HTR-8/SVneo (cell line): ENCODE measurements at places on chromosomes 2 and 18.

DNA sequence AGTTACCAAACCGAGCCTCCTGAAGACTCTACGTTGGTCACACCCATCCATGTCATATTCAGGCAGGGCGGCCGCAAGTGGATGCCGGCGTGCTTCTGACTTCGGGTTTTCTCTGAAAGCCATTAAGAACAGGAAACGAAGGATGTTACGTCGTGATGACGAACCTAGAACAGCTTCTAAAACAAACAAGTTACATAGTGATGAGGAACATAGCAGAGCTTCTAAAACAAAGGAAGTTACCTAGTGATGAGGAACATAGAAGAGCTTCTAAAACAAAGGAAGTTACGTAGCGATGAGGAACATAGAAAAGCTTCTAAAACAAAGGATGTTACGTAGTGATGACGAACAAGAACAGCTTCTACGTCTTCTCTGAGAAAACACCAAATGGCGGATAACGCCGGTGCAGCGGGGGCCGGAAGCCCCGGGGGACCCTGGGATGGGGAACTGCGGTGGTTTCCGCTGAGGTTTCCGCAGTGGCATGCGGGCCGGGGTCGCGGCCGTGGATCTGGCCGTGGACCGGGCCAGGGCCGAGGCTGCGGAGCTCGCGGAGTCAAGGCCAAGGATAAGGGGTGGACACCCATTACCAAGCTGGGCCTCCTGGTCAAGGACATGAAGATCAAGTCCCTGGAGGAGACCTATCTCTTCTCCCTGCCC lies 141.1 kb downstream of the SOCS6 start:
- no peak for DNase-seq

DNA sequence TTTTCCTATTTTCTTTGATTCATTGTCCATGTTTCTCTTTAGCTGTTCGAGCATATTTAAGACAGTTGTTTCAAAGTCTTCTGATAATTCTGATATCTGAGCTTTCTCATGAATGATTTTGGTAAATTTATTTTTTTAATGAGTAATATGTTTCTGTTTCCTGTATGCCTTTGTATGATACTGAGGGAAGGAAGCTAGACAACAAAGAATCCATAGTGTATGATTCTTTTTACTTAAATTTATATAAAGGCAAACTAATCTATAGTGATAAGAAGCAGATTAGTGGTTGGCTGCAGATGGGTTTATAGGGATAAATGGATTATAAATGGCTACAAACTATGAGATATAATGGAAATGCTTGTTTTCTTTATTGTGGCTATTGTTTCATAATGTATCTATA lies 352.7 kb upstream of the CDH2 start:
- DNase-seq, result no peak

DNA sequence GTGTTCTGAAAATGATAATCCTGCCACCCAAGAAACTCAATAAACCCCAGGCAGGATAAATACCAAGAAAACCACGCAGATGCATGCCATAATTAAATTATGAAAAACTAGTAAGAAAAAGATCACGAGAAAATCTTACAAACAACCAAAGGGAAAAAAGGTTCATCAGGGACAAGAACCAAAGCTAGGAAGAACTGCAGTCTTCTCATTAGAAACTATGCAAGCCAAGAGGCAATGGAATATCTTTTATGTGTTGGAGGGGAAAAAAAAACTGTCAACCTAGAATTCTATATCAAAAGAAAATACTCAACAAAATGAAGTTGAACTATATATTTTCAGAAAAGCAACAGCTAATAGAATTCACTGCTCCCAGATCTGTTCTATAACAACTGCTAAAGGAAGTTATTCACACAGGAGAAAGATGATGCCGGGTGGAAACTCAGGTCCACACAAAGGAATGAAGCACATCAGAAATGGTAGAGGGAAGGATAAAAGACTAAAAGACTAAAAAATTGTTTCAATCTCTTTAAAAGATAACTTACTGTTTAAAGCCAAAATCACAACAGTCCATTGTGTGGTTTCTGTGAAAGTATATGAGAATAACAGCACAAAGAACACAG lies 55.0 kb downstream of the NDUFA10 start:
- DNase-seq, result no peak

- DNase-seq, result no peak
Measured at GRCh38 chr2:139836769-139837168, 1056.6 kb upstream of the NXPH2 start.

DNA sequence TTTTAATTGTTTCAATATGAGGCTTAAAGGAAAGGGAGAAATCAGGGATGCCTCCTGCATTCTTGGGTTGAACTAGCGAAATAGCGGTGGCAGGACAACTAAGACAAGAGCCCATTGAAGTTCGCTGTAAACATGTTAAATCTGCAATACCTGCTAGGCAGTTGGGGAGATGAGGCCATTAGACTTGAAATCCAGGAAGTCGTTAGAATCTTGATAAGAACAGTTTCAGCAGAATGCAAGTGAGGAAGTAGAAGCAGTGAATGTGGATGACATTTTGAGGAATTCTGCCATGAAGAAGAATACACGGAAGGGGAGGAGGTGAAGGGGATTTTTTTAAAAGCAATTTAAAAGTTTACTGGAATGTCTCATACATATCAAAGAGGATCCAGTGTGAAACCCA lies 109.7 kb downstream of the LPIN1 start:
- DNase-seq, result no peak
